Endothelial cell of coronary artery (primary cell): ENCODE measurements at places on chromosomes 13 and 19. TPM values are rescaled to one million over a fixed set of nuclear protein-coding genes. Genes with fewer than 3 reads are reported as not detected.

The SERPINE3 gene
- total RNA-seq: not detected in 2 replicates

The SIGLEC5 gene
- not detected in 2 replicates for total RNA-seq

The KLK6 gene
- total RNA-seq: 0.09 TPM in 1 of 2 replicates, not detected in the other

The SLC17A7 gene
- total RNA-seq: 0.09 TPM in 2 replicates

The TMEM38A gene
- 3.3 and 3.8 TPM in 2 replicates for total RNA-seq
